ENCODE measurements at places on chromosomes 2 and 18.

GRCh38 chr2:240520130-240520973 lies 37.4 kb downstream of the ANKMY1 start:
- no peak for DNase-seq

DNA sequence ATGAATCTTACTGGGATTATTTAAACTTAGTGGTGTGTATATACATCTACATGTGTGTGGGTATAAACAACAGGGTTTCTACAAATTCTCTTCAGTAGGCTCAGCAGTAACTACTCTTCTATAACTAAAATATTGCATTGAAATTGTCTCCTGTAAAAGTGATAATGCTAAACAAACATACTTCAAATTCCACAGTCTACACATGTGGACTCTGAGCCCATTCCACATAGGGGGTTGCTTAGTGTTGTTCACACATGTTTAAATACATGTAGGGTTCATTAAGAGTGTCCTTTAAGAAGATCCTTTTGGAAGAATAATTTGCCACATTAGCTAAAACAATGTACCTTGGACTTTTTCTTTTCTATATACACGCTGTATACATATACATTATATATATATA lies 152.8 kb upstream of the VRK2 start:
- no peak for DNase-seq

DNA sequence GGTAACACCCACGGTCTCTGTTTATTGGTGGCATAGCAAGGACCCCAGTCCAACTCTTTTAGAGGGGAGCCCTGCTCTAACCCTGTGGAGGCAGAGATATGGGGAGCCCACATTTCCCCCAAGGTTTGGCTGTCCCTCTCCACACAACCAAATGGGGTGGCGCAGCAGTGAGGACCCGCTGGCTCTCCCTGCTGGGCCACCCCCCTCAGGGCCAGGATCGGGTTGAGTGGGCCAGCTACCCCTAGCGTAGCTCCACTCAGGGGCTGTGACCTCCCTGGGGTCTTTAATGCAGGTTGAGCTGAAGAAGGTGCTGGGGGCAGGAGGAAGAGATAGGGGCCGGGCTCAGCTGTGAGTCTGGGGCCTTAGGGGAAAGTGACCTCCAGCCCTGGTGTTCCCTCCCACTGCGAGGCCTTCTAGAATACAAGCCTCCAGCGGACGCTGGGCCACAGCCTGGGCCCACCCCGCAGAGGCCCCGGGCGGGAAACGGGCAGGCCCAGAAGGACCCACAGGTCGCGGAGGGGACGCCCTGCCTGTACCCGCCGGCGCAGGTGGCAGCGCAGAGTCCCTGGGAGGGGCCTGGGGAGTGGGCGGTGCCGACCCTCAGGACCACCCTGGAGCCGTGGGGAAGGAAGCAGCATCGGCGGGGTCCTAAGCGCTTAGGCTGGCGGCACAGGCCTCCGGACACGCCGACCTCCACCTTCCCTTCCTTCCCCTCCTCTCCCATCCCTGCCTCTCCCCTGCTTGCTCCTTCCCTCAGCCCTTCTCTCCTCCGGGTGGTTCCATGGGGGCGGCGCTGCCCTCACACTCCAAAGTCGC lies 9.6 kb downstream of the CROCC2 start:
- no peak for DNase-seq

DNA sequence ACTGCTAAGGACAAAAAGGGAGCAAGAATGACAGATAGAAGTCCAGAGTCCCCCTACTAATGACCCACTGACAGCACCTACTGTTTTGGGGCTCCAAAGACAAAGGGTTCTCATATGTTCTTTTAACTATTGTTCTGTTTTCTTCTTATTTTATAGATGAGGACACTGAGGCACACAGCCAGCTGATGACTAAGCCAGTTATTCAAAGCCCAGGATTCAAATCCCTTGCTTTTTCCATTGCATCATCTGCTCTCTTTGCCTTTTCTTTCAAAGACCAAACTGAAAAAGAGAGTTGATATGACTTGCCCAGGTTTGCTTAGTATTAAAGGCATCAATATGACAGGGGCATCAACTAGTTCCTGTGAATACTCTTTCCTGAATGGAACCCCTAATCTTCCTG lies 299.8 kb downstream of the LRATD1 start:
- no peak for DNase-seq

- no peak for DNase-seq
Observed at GRCh38 chr2:170229744-170230143, 51.8 kb downstream of the MYO3B start.

- no peak for DNase-seq
Observed at GRCh38 chr18:9281780-9282179, 52.8 kb upstream of the TWSG1 start.

- DNase-seq, result no peak
Observed at GRCh38 chr18:74243127-74243526, 48.6 kb downstream of the CYB5A start.

DNA sequence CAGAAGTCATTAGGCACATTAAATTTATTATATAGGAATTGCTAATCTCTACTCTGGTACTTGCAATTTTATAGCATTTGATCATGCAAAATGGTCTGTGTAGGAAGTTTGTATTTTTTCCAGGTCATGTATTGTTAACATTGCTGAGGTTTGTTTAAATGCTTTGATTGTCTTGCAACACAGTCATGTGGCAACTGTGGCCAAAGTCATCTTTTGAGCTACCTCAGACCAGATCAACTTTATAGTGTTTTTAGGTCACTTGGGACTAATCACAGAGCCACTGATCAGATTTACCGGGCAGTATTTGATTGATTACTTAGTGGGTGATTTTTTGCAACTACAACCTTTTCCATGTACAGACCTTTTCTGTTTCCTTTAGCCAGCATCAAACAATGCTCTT lies 3.7 kb downstream of the SERPINB5 start:
- DNase-seq, result no peak

GRCh38 chr18:12008181-12008767 lies 27.0 kb downstream of the IMPA2 start:
- DNase-seq, result no peak

GRCh38 chr2:186827862-186828492 lies 21.0 kb downstream of the ZSWIM2 start:
- DNase-seq, result no peak

- no peak for DNase-seq
Observed at GRCh38 chr2:138910427-138910826, 130.2 kb upstream of the NXPH2 start.

DNA sequence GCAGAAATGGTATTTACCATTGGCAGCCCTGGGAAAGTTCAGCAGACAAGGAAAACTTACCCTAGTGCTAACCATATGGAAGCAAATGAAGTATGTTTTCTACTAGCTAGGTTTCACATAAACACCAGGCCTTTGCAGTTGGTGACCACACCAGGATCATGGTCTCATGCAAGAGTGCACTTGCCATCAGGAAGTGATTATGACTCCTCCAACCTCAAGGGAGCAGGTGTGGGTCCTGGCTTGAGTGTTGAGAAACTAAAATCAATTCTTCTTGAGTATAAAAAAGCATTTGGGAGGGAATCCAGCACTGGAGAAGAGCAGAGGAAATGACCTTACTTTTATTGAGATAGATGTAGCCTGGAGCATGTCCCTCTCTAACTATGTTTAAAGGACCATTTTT lies 56.8 kb upstream of the SPAG16 start:
- no peak for DNase-seq

DNA sequence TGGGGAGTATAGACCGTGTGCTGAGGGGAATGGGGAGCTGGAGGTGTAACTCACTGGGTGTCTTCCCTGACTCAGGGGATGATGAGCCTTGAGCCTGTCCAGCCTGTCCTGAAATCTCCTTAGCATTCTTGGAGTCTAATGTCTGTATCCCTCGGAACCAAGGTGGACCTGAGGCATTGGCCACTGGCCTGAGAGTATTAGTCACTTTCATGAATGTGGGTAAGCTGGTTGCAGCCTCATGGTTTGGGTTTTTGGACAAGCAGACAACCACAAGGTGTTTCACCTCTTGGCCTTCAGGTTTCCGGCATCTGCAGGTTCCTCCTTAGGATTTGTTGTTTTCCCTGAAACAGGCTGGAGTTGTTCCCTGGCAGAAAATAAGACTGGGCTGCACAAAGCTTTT lies 63.2 kb downstream of the PRKCE start:
- DNase-seq, result no peak

DNA sequence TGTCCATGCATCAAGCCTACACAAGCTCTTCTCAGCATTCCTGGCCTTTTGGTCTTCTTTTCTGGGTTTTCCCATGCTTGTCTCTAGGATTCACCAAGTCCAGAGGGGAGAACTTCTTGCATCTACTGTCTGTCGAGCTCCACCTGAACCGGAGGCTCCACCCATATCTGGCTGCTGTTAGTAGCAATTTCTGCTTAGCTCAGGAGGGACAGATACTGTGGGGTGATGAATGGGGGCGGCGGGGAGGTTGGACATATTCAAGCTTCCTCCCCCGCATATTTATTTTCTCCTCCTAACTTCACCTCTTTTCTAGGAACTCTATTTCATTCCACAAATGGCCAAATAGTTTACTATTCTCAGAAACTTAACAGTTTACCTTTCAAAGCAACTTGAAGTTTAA lies 163.5 kb downstream of the PTH2R start:
- no peak for DNase-seq

DNA sequence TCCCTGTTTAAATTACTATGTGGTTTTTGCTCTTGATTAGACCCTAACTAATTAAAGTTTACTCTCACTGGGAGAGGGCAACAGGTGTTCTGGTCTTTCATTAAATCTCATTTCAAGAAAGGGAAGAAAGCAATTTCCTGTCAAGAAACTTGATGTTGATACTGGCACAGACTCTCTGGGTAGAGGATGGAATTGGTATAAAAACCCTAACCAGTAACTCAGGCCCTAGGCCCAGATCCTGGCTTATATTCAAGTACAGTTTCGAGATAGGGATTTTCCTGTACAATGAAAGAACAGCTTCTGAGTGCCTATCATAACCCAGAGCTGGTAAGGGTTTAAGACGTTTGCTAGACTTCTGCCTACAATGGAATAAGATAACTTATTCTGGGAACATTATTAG lies 61.6 kb upstream of the ACYP2 start:
- DNase-seq, result no peak

- no peak for DNase-seq
Observed at GRCh38 chr2:9675415-9676351, 44.9 kb upstream of the YWHAQ start.

All from activated CD4-positive, alpha-beta T cell treated with anti-CD3 and anti-CD28 coated beads, Interleukin-2, amount 50 U/mL, for 48 hours (primary cell).